NCI-H2107 (cell line): ENCODE measurements at places on chromosomes 13 and 19.

DNA sequence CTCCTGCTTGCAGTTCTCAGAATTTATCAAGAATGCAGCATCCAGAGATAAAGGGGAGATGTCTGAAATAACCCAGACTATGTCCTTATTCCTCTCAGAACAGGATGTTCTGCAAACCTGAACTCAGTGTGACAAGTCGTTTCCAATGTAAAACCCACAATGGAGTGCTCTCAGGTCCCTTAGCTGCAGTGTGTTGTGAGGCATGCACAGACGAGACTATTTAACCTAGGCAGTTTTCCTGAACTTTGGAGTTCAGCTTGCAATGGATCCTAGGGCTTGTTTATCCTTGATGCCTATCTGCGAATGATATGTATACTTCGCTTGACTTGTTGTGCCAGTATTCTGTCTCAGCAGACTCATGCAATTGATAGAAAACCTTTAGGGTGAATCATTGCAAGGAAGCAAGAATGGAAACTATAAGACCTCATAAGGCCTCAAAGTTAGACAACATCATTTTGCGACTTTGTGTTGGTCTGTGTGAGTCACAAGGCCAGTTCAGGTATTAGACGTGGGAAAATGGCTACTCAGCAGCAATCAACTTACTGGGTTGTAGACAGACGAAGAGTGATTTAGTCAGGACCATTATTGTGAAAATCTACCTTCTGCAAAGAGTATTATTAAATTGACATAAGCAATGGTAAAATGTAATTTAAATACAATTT lies 2439.9 kb upstream of the PCDH20 start:
- no peak for DNase-seq

GRCh38 chr13:90838317-90838960 lies 509.0 kb upstream of the MIR17HG start:
- DNase-seq: no peak

- DNase-seq: no peak
Observed at GRCh38 chr13:42494157-42494556, 79.8 kb upstream of the TNFSF11 start.

GRCh38 chr19:47443331-47443730 lies 24.0 kb upstream of the MEIS3 start:
- no peak for DNase-seq

DNA sequence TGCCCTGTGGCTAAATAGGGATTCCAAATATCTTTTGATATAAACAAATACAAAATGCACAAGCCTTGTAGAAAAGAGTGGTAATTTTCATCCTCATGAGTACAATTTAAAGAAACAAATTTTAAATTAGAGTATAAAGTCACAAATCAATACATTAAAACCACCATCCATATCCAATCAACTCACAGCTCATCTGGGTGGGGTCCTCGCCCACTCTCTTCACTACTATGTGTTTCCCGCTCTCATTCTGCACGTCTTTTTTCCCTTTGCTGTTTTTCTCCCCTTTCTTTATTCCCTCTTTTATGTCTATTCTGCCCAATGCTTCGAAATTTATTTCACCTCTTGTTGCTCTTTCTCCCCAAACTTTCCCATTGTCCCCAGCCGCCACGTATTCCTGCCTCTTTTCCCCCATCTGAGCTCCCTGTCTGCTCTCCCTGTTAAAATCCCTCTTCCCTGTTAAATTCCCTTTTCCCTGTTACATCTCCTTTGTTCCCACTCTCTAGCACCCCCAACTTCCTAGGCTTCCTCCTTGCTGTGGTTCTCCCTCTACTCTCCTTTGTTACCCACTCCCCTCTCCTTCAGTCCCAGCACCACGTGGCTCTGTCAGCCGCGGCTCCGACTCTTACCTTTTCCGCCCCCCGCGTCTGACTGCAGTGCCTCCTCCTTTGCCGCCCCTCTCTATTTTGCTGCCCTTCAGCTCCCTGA lies 1.3 kb downstream of the ZNF616 start:
- peak; percentile 6 for DNase-seq

DNA sequence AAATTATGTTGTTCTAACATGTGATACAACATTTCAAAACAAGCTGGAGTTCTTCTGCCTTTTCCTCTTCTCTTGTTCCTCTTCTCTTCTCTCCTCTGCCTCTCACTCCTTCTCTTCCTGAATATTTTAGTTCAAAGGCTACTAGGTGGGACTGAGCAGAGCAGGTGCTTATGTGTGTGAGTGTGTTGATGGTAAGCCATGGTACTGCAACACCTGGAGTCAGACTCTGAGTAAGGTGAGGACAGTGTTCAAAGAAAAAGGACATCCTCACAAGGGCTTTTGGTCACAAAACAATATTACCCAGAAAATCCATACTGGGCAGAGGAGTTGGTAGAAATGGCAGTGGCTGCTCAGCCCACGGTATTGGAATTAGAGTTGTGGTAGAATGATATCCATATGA lies 1188.7 kb downstream of the SLITRK1 start:
- no peak for DNase-seq
